Stimulated activated CD4-positive, alpha-beta T cell treated with anti-CD3 and anti-CD28 coated beads, TNF-alpha, amount 100 ng/mL, for 4 hours (primary cell): ENCODE measurements at places on chromosomes 7 and 10.

- DNase-seq = no peak
These were observed 29.5 kb downstream of the PLXDC2 start for GRCh38 chr10:19845503-19846368.

DNA sequence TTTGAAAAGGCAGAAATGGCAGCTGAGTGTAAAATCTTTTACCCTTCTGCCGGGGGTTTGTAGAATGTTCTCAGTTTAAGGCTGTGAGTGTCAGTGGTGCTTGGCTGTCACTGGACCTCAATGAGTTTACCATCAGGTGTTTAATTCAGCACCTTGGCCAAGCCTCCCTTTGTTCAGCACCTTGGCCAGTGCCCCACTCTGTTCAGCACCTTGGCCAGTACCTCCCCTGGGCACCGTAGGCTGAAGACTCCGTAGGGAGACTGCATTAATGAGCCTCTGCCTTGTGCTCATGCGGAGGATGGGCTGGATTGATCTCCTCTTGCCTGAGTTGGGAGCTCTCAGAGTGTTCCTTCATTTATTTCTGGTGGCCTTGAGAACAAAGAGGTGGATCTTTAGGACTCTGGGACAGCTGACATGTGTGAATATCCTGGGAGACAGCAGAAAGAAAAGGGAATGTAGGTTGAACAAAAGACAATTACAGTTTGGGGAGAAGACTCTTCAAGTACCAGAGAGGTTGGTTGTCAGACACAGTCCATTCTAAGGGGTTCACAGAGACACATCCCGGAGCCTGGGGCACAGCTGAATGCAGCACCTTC lies 1.6 kb downstream of the FAM24A start:
- DNase-seq = no peak

- no peak for DNase-seq
These were observed at the start of gene ECHDC3 for GRCh38 chr10:11742009-11742778. ECHDC3 (plus strand) TSS chr10:11742382; CDS start chr10:11742577, 195 bp downstream.

DNA sequence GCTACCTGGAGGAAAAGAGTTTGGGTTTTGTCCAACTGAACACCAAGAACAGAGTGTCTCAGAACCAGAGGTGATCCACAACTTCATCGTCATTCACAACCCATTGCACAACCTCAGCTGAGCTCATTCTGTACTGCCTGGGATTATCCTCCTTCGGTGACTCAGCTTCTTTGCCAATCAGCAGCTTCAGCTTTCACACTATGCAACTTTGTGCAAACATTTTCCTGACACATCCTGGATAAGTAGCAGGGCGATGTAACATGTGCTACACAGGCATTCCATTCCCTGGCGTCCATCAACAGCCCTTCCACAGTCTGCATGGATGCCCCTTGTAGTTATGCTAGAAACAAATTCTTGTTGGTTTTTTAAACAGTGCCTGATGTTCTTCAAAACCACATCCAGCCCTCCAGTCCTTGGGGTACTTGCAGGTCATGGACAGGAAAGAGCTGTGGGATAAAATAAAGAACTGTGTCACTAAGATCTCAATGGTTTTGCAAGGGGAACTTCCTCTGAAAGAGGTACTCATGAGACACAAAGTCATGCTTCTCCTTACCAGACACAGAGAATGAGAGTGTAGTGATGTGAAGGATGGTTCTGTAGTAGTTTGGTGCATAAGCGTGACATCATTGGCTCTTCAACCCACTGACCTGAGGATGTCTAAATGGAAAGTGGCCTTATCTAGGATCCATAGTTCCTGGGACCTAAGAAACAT lies 478.5 kb downstream of the KIF20B start:
- DNase-seq = no peak

DNA sequence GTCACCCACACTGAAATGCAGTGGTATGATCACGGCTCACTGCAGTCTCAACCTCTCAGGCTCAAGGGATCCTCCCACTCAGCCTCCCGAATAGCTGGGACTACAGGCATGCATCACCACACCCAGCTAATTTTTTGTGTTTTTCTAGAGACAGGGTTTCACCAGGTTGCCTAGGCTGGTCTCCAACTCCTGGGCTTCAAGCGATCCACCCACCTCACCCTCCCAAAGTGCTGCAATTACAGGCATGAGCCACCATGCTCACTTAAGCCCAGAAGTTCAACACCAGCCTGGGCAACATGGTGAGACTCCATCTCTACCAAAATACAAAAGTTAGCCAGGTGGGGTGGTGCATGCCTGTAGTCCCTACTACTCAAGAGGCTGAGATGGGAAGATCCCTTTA lies 33.5 kb downstream of the GDI2 start:
- no peak for DNase-seq

GRCh38 chr10:101146392-101147251 lies 15.5 kb downstream of the TLX1 start:
- DNase-seq = no peak
